A549 (cell line): ENCODE measurements at places on chromosomes 1 and 21. TPM values are rescaled to one million over a fixed set of nuclear protein-coding genes. Genes with fewer than 3 reads are reported as not detected.

The DAB1 gene
- polyA plus RNA-seq, result not detected in 3 replicates

The PRAMEF6 gene
- not detected in 3 replicates for polyA plus RNA-seq

The OR10J4 gene
- not detected in 3 replicates for polyA plus RNA-seq

The OR2L13 gene
- not detected in 3 replicates for polyA plus RNA-seq

The SFN gene
- polyA plus RNA-seq, result 114 to 150 TPM (median 141 TPM) in 3 replicates

The OLFML2B gene
- 0.45 to 0.79 TPM (median 0.75 TPM) in 3 replicates for polyA plus RNA-seq

The LCE3C gene
- polyA plus RNA-seq, result not detected in 3 replicates

The GJA8 gene
- not detected in 3 replicates for polyA plus RNA-seq

The IGSF3 gene
- polyA plus RNA-seq, result 15.9 to 18.5 TPM (median 17.4 TPM) in 3 replicates

The TDRD5 gene
- polyA plus RNA-seq, result 0.08 to 0.29 TPM (median 0.26 TPM) in 3 replicates

The TEX50 gene
- not detected in 3 replicates for polyA plus RNA-seq

The EPHB2 gene
- polyA plus RNA-seq, result 31.4 to 35.3 TPM (median 33.8 TPM) in 3 replicates

The SPRR2D gene
- not detected in 3 replicates for polyA plus RNA-seq

The LCE1F gene
- polyA plus RNA-seq, result not detected in 3 replicates

The CRTC2 gene
- 19.1 to 22.3 TPM (median 21.6 TPM) in 3 replicates for polyA plus RNA-seq

The TRABD2B gene
- polyA plus RNA-seq, result 0.18 to 0.29 TPM (median 0.21 TPM) in 3 replicates

The TMOD4 gene
- polyA plus RNA-seq, result 0.29 to 0.49 TPM in 2 of 3 replicates, not detected in the other

The ADAMTS4 gene
- polyA plus RNA-seq, result 0.01 TPM in 1 of 3 replicates, not detected in the others

The LRRC38 gene
- not detected in 3 replicates for polyA plus RNA-seq

The C1orf159 gene
- 8.8 to 10.4 TPM (median 10.2 TPM) in 3 replicates for polyA plus RNA-seq

The PTPRU gene
- polyA plus RNA-seq, result 5.6 to 6.1 TPM (median 5.9 TPM) in 3 replicates

The DPYD gene
- polyA plus RNA-seq, result 5.1 to 5.9 TPM (median 5.3 TPM) in 3 replicates

The KRTAP19-3 gene
- not detected in 3 replicates for polyA plus RNA-seq

The SEC22B gene
- 10.3 to 12.0 TPM (median 11.2 TPM) in 3 replicates for polyA plus RNA-seq

The TMPRSS2 gene
- polyA plus RNA-seq, result 0.05 TPM in 1 of 3 replicates, not detected in the others

The CFHR1 gene
- polyA plus RNA-seq, result 0.63 to 0.79 TPM (median 0.71 TPM) in 3 replicates

The CELA2A gene
- polyA plus RNA-seq, result not detected in 3 replicates

The ZNF593OS gene
- not detected in 3 replicates for polyA plus RNA-seq
